ENCODE measurements at places on chromosomes 5 and 9.

DNA sequence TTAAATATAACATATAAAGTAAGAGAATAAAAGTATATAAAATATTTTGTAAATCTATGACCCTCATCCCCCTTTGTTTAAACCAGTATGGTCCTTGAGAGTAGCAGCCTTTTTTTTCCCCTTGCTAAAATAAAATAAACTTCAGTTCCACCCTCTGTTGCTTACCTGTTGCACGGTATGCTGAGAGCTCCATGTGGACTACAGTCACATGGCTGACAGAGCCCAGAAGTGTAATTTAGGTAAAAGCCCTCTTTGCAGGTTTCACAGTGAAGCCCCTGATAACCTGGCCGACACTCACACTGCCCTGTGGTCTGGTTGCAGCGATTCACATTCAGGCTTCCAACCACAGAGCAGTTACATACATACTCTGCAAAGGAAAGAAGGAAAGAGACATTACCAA, 55.1 kb downstream of the MEGF9 start:
- no peak for DNase-seq

- no peak for DNase-seq
Observed at GRCh38 chr5:8949908-8950307, 596.0 kb downstream of the SEMA5A start.

GRCh38 chr5:151048526-151048925, 28.1 kb downstream of the GPX3 start:
- DNase-seq: no peak

- DNase-seq: no peak
Observed at GRCh38 chr9:29838491-29839020, 2265.3 kb upstream of the C9orf72 start.

GRCh38 chr5:39555788-39556187, 131.0 kb upstream of the DAB2 start:
- DNase-seq: no peak

GRCh38 chr9:137221506-137222111, 431 bp downstream of the RNF208 start:
- DNase-seq: peak; percentile 62

- DNase-seq: no peak
Observed at GRCh38 chr9:92762196-92762595, 2.4 kb downstream of the BICD2 start.

DNA sequence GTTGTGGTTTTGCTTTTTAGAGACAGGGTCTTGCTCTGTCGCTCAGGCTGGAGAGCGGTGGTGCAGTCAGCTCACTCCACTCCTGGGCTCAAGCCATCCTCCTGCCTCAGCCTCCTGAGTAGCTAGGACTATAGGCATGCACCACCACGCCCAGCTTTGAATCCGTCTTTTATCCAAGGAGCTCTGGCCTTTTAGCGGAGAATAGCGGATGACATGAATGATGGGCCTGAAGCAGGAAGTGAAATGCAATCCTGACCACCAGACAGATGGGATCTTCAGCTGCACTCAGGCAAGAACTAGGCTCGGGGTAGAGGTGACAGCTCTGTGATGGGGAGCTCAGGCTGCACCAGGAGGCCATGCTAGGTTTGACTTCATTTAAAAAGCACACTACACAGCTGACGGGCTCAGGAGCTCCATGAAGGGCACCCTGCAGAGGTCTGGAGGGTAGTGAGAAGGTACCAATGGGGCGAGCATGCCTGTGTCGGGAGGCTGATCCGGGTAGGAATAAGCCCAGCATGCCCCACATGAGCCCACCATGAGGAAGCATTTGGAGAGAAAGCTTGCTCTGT, 21.9 kb downstream of the POLR1E start:
- DNase-seq: no peak

- DNase-seq: no peak
Observed at GRCh38 chr5:96048763-96049162, 87.1 kb upstream of the ELL2 start.

GRCh38 chr9:108383796-108384195, 472.0 kb downstream of the ACTL7B start:
- no peak for DNase-seq

DNA sequence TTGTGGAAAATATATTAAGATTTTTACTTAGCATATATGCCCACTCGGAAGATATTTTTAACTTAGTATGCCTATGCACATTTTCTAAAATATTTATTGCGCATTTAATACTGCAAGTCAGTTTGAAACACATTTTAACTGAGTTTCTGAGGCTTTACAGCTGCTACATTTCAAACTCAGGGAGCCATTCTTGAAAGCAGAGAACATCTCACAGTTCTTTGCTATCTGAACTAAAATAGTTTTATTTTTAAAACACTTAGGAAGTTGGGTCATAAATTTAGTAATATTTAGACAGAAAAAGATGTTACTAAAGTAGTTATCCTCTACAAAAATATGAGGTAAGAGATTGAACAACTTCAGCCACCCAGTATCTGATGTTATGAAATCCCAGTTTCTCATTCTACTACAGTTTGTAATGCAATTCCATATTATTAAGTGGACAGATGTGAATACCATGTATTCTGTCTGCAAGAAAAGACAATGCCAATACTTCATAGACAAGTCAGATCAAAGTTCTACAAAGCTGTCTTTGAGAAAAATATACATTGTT, 409.9 kb upstream of the EDIL3 start:
- no peak for DNase-seq

Measured in activated naive CD4-positive, alpha-beta T cell treated with anti-CD3 and anti-CD28 coated beads, Interleukin-2, amount 10 ng/mL, durations not matched to agents 7 days and 5 days (primary cell).